Right renal cortex interstitium (tissue), 3 donors: ENCODE measurements at places on chromosomes 2 and 18. TPM values are rescaled to one million over a fixed set of nuclear protein-coding genes. Genes with fewer than 3 reads are reported as not detected.

Gene KCTD1
- 77.8 TPM for polyA plus RNA-seq

Gene MC5R
- polyA plus RNA-seq, result 0.31 TPM

Gene BMP10
- not detected for polyA plus RNA-seq

Gene LIMS1
- 50.6 TPM for polyA plus RNA-seq

Gene PTH2R
- 43.1 TPM for polyA plus RNA-seq

Gene EML6
- 13.3 TPM for polyA plus RNA-seq

Gene CDH2
- 93.8 TPM for polyA plus RNA-seq
